ENCODE measurements at places on chromosomes 5 and 9.

GRCh38 chr5:31036411-31036810 is 157.1 kb upstream of the CDH6 start:
- DNase-seq, result no peak

DNA sequence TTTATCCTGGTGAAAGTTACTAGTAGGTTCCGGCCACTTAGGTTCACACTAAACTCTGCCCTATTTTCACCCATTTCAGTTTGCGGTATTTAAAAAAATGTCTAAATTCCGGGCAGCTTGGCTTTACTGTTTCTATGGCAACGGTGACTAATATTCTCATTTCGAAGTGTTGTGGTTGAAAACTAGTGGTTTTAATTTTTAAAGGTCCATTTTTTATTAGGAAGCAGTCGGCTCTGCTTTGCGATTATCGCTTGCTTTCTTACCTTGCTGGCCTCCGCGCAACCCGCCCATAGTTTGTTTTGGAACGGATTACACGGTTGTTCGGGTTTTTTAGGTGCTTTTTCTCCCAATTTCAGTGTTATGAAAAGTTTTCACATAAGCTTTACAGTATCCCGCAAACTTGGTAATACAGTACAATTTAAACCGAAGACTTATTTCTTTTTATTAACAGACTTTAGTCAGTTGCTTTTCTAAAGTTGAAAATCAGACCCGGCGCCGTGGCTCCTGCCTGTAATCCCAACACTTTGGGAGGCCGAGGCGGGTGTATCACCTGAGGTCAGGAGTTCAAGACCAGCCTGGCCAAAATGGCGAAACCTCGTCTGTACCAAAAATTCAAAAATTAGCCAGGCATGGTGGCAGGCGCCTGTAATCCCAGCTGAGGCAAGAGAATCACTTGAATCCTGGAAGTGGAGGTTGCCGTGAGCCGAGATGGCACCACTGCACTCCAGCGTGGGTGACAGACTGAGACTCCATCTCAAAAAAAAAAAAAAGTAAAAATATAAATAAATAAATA is 1.6 kb downstream of the KDM4C start:
- peak; percentile 65 for DNase-seq

DNA sequence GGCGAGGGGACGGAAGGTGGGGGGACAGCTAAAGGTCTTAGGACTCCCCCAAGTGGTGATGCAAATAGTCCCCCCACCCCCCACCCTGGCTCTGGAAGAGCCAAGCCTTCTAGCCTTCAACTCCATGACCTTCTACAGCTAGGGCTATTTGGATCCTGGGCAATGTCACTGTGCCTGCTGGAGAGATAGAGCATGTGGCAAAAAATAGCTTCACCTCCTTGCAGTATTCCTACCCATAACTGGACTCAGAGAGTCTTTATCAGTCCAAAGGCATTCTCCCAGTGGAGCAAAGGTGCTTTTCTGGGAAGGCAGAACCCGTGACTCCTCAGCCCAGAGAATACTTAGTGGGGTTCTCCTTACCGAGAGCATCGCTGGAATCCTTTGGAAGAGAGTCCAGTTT is 48.9 kb upstream of the PPARGC1B start:
- DNase-seq, result no peak

DNA sequence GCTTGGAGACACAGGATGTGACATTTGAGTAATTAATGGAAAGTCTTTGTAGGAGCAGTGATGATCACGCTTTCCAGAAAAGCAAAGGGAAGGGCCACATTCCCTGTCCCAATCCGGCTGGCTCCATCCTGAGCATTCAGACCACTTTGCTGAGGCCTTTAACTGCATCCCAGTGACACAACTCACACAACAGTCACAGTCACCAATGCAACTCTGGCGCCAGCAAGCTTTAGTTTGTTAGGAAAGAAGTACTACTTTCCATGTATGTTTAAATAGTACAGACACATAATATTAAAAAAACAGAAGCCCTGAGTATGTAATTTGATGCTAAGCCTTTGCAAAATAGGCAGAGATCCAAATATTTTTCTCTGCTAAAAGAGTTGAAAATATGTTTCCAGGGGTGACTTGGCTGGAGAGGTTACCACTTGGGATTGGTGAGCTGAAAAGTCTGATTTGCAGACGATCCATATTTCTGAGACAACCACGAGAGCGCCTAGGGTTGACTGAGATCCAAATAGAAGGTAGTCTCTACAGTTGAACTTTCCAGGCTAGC is 31.7 kb upstream of the GAS1 start:
- no peak for DNase-seq

DNA sequence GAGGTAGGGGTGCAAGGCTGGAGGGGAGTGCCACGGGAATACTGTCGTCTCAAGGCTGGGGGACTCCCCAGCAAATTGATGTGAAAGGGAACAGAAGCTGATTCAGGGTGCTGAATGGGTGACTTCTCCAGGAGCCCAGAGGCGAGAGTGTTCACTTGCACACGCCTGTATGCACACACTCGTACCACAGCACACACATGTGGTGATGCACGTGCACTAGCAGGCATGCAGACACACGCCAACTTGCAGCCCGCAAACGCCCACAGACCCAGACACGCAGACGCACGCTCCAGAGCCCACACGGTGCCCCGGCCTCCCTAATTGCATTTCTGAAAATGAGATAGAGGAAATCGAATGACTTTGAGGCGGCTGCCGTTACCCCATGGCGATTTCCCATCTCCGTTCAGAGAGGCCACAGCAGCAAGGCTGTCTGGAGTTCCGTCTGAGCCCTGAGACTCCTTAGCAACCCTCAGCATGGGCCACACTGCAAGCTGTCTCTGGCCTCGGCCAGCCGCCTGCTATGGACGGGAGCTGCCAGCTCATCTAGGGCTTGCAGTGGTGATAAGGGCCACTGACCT is 9.1 kb upstream of the ADAMTS2 start:
- no peak for DNase-seq

- no peak for DNase-seq
Measured at GRCh38 chr9:127491516-127491915, 40.2 kb downstream of the LRSAM1 start.

- DNase-seq, result no peak
Measured at GRCh38 chr9:20898885-20899554, 132.4 kb downstream of the HACD4 start.

DNA sequence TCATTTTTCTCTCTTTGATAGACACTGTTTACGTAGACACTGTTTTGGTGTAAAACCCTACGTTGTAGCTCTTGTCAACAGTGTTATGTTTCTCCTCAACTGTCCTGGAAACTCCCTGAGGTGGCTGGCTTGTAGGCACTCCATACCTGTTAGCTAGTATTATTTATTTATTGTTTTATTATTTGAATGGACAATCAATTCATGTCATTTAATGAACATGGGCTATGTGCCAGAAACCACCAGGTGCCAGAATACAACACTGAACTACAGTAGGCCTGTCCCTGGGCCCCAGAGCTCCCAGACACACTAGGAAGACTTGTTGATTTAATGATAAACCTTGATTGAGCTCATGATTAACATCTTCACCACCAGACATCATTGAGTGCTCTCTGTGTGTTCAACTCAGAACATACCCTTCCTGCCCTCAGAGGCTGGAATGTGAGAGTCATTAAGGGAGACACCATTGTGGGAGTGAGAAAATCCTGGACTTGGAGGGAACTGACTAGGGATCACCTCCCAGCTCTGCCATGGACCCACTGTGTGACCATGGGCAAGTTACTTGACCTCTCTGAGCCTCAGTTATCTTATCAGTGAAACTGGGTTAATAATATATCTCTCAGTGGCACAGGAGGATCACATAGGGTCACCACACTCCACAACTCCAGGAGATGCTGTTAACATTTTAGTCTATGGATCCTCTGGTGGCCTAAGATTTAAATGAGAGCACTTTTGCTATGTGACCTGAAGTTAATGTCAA is 19.2 kb downstream of the IRF1 start:
- DNase-seq, result no peak

GRCh38 chr9:124267271-124267807 is 9.6 kb downstream of the NEK6 start:
- DNase-seq, result no peak

DNA sequence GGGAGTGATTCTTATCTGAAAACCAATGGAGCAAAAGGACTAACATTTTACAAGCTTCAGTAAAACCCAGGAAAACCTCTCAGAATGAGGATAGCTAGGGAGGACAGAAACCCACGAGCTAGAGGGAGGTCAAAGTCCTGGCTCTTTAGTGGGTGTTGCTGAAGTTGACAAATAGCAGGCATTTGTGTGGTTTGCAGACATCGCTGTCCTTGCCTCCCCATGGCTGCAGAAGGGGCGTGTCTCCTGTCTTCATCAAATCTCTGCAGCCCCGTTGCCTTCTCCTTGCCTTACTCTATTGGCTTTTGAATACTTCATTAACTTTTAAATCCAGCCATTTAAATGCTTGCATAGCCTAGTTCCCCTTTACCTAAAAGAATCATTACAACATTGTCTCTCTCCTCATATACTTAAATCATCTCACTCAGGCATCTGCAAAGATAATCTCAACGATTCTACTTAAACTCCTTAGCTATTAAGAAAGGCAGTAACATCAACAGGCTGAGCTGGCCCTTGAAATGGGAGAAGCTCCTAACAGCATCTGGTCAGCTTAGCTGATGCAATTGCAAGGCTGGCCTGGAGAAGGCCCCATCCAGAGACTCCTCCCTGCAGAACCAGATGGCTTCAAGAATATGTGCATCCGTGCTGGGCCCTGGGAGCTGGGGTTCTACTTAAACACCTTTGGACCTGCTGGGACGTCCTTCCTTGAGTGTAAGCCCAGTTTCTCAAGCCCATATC is 152.8 kb upstream of the TAS2R1 start:
- no peak for DNase-seq

DNA sequence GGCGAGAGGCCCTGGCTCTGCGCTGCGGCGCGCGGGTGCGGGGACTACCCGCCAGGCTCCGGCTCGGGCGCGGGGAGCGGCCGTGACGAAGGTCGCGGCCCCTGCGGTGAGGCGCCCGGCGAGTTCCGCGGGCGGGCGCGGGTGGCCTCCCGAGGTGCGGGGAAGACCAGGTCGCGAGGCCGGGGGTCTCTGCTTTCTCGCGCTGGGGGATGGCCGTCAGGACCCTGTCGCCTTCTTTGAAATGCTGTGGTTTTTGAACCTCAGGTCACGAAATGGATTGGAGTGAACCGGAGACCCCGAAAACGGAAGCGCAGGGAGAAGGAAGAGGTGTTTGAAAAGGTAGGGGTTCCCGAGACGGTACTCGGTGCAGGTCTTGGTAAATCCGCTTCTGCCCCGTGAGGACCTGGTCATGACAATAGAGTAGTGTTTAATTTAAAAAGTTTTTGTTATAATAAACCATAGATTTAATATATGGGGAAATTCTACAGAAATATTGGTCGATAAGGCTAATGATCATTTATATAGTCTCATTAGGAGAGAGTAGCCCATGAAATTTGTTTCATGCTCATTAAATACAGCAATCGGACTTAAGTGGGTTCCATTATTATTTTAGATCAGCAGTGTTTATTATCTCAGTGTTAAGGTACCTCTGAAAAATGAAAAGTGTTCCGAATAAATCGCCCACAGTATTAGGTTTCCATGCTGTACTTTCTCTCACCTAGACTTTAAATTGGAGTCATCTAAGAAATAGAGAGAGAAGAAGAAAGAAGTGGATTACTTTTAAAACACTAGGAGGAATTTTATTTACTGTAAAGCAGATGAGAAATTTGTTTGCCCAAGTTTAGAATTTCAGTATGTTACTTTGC is 279.0 kb downstream of the AOPEP start:
- DNase-seq, result no peak
